ENCODE measurements at places on chromosomes 12 and 14.

GRCh38 chr14:93536945-93537344 is 106.2 kb downstream of the UNC79 start:
- DNase-seq, result no peak

- no peak for DNase-seq
These were observed 10.9 kb upstream of the AMN start for GRCh38 chr14:102911541-102911951.

- no peak for DNase-seq
These were observed 24.9 kb upstream of the FUT8 start for GRCh38 chr14:65387628-65388027.

DNA sequence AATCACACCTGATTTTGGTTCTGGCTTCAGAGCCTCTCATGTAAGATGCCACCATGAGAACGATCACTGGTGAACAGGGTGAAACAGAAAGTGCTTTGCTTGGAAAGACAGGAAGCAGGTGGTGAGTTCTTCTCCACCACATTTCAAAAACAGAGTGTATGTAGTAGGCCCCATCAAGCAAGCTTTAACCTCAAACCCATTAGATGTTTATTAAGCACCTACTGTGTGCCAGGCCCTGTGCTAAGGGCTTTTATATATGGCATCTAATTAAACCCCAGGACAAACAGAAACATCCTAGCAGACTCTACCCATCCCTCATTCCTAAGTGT is 47.8 kb upstream of the MED13L start:
- no peak for DNase-seq

DNA sequence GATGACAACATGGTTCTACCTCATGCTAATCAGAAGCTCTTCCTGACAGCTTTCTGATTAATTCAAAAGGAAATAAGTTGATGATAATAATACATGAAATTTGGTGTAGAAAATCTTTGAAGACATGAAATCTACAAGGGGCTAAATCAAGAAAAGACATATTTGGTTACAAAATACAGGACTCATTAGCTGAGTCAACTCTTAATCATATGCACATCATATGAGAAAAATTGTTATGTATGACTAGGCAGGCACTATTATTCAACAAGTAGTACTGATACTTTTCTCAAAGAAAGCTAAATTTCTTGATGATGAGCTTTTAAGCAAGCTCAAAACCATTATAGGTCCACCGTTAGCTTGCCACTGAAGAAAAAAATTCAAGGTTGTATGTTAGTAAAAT is 7.1 kb downstream of the ABCC9 start:
- no peak for DNase-seq

- DNase-seq, result no peak
These were observed 32.8 kb downstream of the GRIN2B start for GRCh38 chr12:13948621-13949020.

GRCh38 chr14:32205984-32206383 is 2.9 kb upstream of the RNU6-8 start:
- DNase-seq, result no peak

DNA sequence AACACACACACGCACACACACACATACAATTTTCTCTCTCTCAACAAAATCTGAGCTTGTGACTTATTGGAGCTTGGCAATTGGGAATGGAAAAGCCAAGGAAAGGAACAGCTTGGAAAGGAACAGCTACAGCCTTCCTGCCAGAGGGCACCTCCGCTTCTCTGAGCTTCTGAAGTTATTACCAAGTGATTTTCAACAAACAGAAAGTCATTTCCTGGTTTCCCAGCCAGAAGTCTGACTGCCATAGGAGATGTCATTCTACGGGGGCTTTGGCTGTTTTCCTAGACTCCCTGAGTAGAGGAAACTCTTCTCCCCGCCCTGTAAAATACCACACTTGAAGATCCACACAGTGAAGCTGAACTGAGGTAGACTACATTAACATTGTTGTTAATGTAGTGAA is 198.3 kb downstream of the CFAP54 start:
- no peak for DNase-seq

DNA sequence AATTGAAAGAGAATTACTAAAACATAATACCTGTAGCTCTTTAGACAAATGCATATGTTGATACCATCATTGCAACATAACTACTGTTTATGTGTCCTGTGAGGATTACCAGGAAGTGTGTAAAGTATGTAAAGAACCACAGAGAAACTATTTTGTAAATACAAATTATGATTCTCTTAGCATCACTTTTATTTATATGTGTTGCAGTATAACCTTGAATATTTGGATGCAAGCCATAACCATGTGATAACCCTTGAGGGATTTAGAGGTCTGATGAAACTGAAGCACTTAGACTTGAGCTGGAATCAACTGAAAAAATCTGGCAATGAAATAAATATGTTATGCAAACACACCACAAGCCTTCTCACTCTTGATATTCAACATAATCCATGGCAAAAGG is 77.5 kb downstream of the LRRC9 start:
- DNase-seq, result no peak

- no peak for DNase-seq
These were observed 155.6 kb upstream of the TMEM132C start for GRCh38 chr12:128111333-128111732.

- DNase-seq, result no peak
These were observed 1.8 kb downstream of the RASSF9 start for GRCh38 chr12:85834378-85834777.

DNA sequence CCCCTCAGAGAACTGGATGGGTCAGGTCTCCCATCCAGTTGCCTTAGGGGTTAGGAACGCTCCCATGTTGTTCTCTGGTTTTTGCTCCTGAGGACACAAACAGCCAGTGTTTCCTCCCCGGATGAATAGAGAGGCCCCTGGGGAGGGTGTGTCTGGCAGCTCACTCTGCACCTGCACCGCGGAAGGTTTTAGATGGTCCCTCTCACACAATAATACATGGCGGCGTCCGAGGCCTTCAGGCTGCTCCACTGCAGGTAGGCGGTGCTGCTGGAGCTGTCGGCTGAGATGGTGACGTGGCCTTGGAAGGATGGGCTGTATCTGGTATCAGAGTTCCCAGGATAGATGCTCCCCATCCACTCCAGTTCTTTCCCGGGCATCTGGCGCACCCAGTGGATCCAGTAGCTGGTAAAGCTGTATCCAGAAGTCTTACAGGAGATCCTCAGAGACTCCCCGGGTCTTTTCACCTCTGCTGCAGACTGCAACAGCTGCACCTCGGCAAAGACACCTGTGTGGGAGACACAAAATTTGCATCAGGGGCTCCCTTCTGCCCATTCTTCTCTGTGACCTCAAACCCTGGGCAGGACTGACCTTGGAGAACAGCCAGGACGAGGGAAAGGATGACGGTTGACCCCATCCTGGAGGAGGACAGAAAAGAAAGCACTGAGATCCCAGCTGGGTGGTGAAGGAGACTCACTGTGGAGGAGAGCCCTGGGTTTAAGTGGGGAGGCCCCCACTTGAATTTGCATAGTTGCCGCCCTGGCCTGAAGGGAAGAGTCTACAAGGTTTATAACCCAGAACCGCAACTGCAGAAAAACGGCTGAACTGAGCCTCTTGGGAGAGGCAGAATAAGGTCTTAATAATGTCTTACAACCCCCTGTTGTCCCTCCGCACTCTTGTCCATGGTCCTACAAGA is 1324.8 kb downstream of the TMEM121 start:
- DNase-seq, result no peak

DNA sequence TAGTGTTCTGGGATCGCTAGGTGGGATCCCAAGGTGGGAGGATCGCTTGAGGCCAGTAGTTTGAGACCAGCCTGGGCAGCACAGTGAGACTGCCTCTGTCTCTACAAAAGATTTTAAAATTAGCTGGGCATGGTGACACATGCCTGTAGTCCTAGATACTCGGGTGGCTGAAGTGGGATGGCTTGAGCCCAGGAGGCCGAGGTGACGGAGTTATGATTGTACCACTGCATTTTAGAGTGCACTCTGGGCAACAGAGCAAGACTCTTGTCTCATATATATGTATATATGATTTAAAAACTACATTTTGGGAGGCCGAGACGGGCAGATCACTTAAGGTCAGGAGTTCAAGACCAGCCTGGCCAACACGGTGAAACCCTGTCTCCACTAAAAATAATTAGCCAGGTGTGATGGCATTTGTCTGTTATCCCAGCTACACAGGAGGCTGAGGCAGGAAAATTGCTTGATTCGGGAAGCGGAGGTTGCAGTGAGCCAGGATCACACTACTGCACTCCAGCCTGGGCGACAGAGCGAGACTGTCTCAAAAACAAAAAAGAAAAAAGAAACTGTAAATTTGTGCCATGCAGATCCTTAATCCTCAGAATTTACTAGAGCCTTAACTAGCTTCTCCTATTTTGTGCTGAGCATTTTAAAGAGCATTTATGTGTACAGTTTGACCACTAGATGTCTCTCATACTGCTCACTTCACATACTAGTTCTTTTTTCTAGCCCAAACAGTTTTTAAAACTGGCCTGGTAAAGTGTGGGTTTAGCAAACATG is 114.8 kb downstream of the MON2 start:
- peak; percentile 18 for DNase-seq

- no peak for DNase-seq
These were observed 13.7 kb upstream of the ITGA5 start for GRCh38 chr12:54432815-54433164.

- DNase-seq, result no peak
These were observed 78.4 kb upstream of the KRR1 start for GRCh38 chr12:75589801-75590200.

GRCh38 chr14:52241087-52241793 is 26.3 kb upstream of the PTGDR start:
- no peak for DNase-seq

- no peak for DNase-seq
These were observed 325.5 kb upstream of the RTL1 start for GRCh38 chr14:101228949-101229541.

- DNase-seq, result no peak
These were observed 33.6 kb upstream of the HNF1A start for GRCh38 chr12:120944645-120945217.

DNA sequence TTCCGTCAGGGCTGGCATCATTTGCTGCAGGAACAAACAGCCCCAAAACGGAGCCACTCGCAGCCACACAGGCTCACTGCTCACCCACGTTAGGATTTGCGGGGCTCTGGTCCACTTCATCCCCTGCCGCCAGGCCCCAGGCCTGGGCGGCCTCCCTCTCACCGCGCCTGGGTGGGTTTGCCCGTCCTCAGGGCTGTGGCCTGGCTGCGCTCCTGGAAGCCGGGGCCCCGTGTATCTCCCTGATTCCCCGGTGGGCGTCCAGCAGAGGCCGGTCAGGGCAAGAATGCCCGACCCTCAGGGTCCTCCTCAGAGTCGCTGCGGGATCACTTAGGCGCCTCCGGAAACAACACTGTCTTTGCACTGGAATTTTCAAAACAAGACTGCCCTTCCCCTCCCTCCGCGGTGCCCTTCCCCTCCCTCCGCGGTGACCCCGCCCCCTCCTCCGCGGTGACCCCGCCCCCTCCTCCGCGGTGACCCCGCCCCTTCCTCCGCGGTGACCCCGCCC is 15.7 kb upstream of the FBRSL1 start:
- DNase-seq, result no peak

DNA sequence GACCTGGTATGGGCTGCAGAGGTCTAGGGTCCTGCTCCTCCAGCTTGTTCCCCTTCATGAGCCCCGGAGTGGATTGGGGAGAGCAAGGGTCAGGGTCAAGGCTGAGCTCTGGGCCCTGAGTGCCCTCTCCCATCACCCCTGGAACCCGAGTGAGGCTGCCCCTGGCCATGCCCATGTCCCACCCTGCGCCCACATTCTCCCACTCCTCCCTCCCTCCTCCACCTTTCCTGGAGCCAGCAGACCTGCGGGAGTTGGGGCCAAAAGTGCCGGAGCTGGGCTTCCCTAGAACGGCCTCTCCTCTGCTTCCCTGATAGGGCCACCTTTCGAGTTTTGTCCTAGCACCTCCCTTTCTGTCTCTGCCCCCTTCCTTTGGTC is 590 bp downstream of the SCNN1A start:
- DNase-seq, result no peak

- no peak for DNase-seq
These were observed 9.1 kb upstream of the LDHB start for GRCh38 chr12:21666722-21667121.

GRCh38 chr12:113292547-113292946 is 42.4 kb downstream of the SLC8B1 start:
- DNase-seq, result no peak

DNA sequence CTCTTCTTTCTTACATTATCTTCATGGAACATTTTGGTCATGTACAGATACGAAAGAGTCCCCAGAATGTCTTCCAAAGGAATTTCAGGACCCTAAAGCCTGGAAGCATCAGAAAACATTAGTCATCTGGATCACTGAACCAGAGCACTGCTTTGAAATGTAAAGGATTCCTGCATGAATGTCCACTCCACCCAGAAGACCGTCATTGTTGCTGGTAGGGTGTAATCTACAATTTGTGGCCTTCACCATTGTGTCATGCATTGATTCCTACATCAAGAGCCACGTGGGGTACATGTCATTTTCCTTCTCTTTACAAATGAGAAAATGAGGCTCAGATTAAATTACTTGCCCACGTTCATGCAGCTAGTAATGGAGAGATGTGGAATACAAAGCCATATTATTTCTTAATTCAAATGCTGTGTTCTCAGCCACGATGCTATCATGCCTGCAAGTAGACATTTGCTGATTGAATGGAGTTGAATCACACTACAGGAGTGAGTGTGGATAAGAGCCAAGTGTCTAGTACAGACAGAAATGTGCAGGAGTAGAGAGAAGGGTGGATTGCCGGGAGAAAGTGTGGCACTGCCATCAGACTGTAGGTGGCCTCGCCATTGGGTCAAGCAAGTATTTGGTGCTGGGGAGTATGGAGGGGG is 231.2 kb downstream of the C12orf75 start:
- peak; percentile 15 for DNase-seq

Data from urinary bladder (tissue), 4 donors.